ENCODE measurements at places on chromosomes 5 and 9. TPM values are rescaled to one million over a fixed set of nuclear protein-coding genes. Genes with fewer than 3 reads are reported as not detected.

- no peak for DNase-seq
Observed at GRCh38 chr5:126268697-126269315, 154.4 kb upstream of the GRAMD2B start.

GRCh38 chr9:24624481-24624880 lies 78.8 kb upstream of the IZUMO3 start:
- DNase-seq = no peak

Gene SLC6A18
- not detected for polyA plus RNA-seq

DNA sequence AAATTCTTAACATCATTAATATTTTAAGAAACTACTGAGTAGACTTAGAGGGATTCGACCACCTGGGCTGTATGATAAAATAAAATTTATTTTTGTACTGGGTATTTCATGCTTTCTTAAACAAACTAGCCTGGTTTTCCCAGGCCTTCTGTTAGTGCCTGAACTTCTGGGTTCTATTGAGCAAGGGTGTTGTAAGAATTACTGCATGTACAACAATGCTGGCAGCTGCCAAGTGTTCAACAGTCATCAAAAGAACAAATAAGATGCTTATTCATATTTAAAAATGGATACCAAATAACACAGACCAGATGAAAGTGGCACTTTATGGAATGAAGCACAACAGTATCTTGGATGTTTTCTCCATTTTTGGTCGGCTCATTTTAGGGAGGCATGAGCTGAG lies 123.2 kb upstream of the FBXL7 start:
- no peak for DNase-seq

Gene ACSL6
- 0.46 TPM for polyA plus RNA-seq

Gene SVEP1
- 1.9 TPM for polyA plus RNA-seq

DNA sequence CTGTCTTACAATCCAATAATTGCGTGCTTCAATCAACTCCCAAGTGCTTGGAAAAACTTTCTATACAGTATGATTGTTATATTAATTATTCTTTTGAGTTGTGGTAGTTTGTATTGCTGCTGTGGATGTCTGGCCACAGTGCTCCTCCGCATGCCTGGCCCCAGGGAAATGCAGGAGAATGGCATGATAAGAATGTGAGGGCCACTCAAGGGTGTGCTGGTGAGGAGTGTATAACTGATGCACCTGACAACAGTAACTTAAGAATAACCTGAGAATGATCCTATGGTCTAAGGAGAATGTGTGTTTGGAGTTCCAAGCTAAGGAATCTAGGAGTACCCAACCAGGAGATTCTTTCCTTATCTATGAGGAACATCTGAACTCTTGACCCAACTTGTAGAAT lies 152.9 kb upstream of the APC start:
- no peak for DNase-seq

DNA sequence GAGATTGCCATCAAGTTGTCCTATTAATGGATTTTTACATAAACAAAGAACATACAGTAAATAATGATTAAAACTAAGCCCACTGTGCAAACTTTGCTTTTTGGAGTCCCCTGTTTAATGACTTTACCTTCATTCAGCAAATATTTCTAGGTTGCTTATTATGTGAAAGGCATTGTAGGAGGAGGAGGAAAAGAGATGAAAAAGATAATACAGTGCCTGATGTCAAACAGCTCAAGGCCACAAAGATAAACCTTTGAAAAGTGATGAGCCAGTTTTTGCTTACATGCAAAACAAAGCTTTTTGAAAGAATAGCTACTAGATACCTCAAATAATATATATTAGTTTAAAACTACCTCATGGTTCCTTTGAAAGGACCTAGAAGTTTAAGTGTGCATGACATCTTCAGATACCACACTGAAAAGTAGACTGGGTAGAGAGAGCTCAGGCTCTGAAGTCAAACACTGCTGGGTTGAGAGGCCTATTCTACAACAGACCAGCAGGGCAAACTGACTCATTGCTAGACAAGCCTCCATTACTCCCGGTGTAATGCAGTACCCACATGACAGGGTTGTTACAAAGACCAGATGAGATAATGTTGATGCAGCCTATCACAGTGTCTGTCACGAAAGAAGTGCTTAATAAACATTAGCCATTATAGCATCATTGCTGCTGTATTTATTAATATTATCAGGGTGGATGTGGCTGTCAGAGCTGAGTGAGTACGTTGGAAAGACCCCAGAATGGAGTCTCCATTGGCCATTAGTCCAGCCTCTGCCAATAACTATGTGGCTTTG lies 11.8 kb downstream of the DEPDC1B start:
- DNase-seq = no peak

Measured in psoas muscle (tissue), 8 donors.